ENCODE measurements at places on chromosomes 3 and 15.

DNA sequence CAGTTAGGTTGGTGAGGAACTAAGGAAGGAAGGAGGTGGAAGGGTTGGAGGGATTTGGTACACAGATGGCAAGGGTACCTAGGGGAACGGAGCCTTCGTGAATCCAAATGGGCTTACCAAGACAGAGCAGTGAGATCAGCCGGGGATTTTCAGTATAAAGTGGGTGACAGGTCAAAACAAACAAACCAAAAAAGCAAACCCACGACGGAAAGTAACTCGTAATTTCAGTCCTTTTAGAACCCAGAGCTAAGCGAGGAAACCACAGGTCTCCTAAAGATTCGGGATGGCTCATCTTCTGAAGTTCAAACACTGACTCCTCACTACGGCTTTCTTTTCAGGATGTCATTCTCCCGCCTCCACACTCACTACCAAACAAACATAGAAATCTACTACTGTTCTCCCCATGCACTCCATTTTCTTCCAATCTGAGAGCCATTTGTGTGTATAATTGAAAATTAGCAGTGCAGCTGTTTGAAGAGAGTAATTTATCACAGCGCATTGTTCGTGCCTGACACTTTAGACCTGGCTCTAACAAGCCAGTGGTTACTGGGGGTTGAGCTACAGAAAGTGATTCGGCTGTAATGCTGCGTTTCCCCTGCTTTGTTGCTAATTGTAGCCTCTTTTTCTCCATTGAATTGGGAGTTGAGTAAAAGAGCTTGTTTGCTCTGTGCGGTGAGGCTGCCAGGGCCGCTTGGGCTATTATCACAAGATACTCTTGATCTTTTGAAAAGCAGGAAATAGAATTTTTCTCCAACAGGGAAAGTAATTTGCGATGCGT is 64.7 kb upstream of the CCDC39 start:
- DNase-seq, result no peak

DNA sequence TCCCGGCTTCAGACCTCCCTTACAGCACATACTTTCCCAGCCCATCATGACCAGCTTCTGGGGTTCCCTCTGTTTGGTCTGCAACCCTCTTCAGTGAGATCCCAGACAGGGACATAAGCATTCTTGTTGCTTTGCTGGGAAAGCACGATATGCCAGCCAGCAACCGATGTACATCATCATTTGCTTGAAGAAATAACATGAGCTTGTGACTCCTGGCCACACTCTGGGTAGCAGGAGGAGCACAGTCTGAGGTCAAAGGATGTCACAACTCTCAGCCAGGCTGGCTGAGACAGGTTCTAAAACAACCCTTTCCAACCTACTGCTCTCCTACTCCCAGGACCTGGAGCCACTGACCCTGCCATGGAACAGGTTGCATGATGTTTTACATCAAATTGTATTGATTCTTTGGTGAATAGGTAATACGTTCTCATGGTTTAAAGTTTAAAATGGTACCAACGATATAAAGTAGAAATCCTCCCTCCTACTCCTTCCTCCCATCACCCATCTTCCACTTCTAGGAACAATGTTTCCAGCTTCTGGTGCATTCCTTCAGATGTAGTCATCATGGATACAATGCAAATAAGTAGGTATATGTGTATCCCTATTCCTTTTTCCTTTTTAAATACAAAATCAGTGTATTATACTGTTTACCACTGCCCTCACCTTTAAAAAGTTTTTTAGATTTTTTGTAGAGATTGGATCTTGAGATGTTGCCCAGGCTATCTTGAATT is 190.3 kb downstream of the OPA1 start:
- DNase-seq, result peak; percentile 44

- peak; percentile 48 for DNase-seq
Observed at GRCh38 chr3:181919375-181919774, 207.7 kb downstream of the SOX2 start.

DNA sequence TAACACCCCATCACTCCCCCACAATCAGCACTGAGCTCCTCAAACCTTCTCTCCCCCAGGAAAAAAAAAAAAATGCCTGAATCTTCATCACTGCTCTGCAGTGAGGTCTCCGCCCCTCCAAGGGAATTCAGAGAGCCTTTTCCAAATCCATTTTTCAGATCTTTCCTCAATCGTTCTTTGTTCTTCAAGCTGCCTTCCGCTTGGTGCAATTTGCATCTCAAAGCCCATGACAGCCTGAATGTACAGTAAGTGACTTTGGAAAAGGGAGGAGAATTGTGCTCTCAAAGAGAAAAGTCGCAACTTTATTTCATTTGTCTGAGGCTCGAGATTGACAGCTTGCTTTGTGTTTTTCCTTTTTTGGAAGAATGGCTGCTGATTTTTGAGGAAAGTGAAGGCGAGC is 75.0 kb downstream of the CORO2B start:
- DNase-seq, result no peak

DNA sequence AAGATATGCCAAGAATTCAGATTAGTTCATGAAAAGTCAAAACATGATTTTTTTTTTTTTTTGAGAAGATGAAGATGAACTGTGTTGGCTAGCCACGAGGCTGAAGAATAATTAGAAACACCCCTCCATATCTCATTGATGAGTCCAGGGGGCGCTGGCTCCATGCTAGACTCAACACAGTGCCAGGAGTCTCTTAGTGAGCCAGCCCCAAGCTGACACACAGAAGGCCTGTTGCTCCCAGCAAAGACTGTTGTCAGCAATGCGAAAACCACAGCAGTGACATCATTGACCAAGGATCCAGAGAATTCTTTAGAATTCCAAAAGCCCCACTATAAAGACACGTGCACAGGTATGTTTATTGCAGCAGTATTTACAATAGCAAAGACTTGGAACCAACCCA is 185.2 kb downstream of the ANXA2 start:
- DNase-seq, result peak; percentile 37

- DNase-seq, result peak; percentile 9
Observed at GRCh38 chr3:24523988-24524727, 29.5 kb upstream of the THRB start.

- no peak for DNase-seq
Observed at GRCh38 chr3:183814240-183814639, 11.1 kb downstream of the MAP6D1 start.

DNA sequence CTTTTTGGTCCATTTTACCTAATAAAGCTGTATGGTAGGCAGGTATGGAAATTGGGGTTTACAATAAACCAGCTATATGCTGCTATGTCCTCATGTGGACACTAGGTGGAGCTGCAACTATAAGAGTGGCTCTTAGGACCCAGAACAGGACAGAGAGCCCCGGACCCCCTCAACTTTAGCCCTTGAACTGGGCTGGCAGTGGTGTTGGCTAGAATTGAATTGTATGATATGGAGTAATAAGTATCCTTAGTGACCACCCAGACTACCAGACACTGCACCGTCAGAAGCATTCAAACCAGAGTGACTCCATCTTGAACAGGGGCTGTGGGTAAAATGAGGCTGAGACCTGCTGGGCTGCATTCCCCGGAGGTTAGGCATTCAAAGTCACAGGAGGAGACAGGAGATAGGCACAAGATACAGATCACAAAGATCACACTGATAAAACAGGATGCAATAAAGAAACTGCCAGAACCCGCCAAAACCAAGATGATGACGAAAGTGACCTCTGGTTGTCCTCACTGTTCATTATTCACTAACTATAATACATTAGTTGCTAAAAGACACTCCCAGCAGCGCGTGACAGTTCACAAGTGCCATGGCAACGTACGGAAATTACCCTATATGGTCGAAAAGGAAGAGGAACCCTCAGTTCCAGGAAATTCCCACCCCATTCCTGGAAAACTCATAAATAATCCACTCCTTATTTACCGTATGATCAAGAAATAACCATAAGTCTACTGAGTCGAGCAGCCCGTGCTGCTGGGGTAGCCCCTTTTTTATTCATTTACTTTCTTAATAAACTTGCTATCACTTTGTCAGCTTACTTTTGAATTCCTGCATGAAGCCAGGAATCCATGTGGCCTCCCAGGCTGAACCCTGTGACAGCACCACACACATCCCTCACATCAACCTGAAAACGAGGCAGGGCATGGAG is 68.7 kb upstream of the BLM start:
- DNase-seq, result peak; percentile 34

DNA sequence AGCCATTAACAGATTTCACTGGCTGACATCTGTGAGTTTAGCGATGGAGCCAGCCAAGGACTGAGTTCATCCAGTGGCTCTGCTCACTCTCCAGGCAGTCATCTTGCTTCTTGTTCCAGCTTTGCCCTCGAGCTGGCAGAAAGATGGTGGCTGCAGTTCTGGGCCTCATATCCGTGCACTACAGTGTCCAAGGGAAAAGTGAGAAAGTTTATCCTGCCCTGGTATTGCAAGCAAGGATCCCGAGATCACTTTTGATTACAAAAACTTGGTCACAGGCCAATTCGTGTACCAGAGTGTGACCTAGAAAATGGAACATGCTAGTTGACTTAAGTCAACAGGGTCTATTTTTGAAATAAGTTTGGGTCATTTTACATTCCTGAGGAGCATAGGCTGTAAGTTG is 288.0 kb upstream of the CHRM5 start:
- DNase-seq, result no peak

All from RCC 7860 (cell line).